ENCODE measurements at places on chromosomes 6 and 20.

- DNase-seq: no peak
Observed at GRCh38 chr20:14418376-14418775, 81.0 kb upstream of the FLRT3 start.

DNA sequence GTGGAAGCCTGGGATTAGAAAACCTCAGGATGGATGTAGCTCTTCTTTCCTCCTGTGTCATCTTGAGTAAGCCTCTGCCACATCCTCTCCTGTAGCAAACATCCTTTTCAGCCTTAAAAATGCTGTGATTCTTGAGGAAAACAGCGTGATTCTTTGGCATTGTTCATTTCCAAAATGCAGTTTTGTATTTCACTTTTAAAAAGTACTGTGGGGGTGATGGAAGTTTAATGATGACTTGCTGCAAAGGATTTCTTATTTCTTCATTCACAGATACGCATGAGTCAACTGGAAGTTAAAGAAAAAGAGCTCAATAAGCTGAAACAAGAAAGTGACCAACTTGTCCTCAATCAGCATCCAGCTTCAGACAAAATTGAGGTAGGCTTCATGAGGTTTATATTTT lies 23.9 kb upstream of the SNRNP48 start:
- DNase-seq: no peak

DNA sequence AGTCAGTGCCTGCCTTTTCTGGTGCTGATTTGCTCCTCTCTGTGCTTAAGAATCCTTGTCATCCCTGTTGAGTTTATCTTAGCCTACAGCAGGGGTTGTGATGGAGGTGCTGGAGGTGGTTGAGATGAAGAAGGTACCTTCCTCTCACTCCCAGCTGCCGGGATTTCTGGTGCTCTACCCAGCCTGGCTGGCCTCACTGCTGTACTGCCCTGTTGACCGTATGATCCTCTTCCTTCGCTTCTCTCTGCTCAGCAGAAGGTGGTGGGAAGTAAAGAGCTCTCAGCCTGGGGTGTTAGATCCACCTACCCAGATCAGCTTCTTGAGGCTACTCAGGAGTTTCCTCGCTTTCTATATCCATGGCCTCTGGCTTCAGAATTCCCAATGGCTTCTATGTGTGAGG lies 101.0 kb upstream of the NXT1 start:
- no peak for DNase-seq

DNA sequence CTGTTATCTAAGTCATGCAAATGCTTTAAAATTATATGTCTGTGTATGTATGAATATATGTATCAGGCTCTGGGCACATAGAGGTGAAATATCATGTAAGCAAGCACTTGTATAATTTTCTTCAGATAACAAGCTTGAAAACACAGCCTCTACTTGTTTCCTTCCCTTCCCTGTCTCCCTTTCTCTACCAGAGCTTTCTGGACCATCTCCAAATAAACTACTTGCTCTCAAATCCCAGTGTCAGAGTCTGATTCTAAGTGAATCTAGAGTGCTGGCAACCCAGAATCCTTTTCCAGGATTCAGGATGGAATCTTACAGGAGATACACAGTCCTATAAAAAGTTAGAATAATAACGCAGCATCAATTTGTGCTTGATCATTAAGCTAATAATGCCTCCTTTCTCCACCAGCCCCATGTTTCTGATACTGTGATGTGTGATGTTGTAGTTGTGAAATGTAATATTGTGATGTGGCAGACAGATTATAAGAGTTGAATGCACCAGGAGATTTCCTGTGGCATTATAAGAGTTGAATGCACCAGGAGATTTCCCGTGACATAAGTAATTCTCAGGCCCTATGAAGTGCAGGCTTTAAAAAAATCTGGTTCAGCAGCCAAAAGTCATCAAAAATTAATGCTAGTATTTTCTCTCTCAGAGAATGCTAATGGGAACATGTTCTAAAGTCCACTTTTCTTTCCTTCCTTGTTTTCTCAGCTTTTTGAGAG lies 89.6 kb downstream of the PCSK2 start:
- DNase-seq: no peak

GRCh38 chr6:106381881-106382280 lies 21.4 kb downstream of the CRYBG1 start:
- DNase-seq: no peak

DNA sequence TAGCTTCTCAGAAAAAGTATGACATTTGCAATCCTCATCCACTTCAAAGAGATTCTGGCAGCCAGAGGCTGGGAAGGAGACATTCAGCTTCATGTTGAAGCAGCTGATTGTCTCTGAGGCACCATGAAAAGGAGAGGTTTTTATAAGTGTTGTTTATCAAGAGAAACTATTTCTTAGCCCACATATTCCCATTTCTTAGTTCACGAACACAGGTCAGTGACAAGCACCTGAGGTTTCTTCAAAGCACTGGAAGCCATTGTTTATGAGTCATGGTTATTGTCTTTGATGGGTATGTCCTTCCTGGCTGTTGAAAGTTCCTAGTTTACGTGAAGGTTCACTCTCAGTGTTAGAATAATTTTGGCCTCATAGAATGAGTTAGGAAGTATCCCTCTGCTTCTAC lies 3.0 kb upstream of the DDX43 start:
- DNase-seq: no peak

GRCh38 chr6:50610562-50610961 lies 102.8 kb upstream of the TFAP2D start:
- no peak for DNase-seq

DNA sequence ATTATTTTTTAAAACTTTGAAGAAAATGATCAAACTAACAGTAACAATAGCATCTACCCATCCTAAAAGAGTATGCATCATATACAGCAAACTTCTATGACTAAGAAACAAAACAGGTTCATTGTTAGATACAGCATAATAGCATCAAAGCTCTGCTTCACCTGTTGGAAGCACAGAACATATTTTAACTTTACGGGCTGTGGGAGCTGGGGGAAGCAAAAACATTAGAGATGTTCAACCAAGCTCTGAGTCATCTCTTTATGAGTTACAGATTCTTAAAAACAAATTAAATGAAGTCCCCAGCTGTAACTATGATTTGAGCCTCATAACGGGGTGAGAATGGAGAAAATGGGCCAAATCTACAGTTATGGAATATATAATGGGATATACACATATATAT lies 63.4 kb downstream of the SYNE1 start:
- no peak for DNase-seq

DNA sequence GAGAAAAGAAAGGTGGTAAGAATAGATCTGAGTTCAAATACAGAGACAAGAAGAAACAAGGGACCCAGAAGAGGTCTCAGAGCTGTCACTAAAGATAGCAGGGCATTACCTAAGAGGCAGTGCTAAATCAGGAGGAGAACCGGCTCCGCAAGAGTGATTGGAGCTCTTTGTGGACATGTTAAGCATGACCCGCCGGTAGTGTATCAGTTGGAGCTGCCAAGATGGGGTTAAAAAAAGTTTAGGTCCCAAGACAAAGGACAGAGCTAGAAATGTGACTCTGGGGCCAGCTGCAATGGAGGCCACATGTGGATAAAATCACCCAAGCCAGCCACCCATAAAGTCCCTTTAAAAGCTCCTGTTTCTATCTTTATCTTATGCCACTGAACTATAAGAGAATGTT lies 93.4 kb downstream of the MBOAT1 start:
- DNase-seq: no peak

- DNase-seq: no peak
Observed at GRCh38 chr6:51116723-51117122, 298.1 kb downstream of the TFAP2B start.

DNA sequence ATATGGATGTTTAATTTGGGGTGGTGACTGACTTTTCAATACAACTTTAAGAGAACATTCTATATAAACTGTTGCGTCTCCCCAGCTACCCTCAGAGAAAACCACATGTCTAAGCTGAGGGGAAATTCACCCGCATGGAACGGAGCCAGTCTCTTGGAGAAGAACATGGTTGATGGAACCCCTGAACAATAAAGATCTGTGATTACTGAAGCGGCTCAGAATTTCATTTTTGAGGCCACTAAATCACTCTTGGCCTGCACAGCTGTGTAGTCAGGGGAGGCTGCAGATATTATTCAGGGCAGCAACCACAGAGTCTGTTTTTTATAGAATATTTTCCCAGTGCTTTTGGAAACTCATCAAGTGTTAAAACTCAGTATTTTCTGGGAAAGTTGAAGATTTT lies 73.8 kb downstream of the EYA4 start:
- no peak for DNase-seq

DNA sequence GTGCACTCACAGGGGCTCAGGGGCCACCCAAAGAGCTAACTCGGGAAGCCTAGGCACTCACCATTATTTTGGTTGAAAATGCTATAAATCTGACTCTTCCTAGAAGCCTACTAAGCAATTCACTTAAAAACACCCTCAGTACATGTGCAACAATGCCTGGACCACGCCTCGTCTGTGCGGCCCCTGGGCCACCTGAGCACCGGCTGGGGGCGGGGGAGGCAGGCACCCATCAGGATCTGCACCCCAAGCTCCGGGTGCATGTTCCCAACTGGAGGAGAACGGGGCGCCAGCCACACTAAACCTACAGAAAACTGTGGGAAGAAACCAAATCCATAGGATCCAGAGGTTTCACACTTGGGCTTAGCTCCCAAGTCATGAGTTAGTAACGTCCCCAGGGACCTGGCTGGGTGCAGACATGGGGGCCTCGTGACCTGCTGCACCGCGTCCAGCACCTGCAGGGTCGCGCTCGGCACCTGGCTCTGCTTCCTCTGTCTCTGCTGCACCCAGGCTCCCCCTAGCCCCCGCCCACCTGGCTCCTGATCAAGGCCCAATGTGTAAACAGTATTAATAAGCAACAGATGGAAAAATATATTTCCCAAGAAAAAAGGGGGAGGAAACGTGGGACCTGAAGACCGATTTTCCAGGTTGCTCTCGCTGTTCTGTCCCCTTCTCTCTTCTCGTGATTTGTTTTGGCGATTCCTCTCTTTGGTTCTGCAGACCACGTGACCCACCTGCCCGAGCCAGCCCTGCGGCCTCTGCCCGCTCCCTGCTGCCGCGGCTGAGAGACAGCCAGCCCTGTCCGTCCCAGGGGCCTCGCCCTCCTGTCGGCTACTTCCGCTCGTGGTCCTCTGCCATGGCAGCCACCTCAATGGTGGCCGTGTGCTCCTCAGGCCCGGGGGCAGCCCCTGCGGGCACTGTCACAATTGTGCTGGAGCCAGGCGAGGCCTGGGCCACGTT lies 15.5 kb upstream of the HELZ2 start:
- no peak for DNase-seq

- DNase-seq: no peak
Observed at GRCh38 chr20:4341804-4342485, 326.6 kb upstream of the RNF24 start.

DNA sequence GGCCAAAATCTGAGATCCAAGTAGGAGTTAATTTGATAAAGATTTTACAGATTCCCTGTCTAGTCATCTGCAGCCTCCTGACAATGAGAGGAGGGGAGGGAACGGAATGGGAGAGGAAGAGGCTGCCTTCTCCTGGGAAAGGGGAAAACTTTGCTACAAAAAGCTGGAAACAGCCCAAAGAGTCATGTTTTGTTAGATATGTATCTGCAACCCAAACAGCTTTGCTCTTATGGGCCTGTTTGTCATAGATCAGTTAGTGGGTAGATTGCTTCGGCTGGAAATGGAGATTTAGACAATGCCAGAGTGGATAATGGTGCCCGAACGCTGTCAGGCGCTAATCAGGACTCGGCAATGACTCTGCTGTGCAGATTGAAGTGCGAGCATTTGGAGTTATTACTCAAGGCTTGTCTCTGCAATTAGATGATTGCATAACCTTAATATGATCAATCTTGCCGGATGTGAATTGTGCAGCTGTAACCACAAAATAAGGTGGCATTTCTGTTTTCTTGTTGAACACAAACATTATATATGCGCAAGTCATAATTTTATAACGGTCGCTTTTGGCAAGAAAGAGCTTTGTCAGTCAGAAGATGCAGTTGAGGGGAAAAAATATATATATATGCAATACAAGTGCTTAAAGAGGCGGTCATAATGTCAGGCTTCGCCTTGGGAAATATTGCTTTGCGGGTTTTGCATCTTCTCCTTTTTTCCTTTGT lies 92.4 kb upstream of the MAFB start:
- no peak for DNase-seq

DNA sequence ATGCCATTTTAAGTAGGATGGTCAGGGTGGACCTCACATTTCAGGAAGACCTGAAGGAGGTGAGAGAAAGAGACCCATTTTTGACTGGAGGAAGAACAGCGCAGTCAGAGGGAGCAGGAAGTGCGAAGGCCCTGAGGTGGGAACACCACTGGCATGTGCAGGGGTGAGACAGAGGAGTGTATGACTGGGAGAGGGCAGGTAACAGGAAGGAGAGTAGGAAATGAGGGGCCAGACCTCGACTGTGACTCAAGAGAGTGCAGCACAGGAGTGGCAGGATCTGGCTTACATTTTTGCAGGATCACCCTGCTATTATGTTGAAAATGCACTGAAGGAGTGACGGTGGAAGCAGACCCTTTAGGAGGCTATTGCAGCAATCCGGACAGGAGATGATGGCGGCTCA lies 117.7 kb upstream of the CDYL start:
- no peak for DNase-seq

DNA sequence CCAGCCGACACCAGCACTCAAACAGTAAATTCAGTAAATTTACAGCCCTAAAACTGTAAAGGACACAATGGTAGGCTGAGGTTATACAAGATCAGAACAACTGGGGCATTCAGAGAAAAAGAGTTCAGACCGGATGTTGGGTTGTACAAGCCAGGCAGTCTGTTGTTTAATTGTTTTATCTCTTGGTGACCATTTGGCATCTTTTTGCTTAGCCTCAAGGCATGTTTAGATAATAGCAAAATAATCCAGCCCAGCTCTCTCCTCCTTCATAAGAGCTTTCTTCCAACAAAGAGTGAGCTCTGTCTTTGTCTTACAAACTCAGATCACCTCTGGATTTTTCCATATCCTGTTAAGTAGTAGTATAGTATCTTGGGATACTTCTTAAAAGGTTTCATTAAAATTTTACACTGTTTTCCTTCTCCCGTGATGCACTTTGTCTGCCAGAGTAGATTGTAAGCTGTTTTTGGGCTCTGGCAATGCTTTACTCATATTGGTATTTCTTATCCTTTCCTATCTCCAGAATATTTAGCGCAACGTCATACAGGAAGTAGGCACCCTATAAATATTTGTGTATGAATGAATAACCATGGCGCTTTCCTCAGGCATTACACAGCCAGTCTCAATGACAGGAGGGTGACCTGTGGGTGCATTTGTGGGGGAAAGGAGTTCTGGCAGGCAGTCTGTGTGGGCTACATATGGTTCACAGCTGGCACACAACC lies 35.6 kb upstream of the TRAM2 start:
- no peak for DNase-seq

DNA sequence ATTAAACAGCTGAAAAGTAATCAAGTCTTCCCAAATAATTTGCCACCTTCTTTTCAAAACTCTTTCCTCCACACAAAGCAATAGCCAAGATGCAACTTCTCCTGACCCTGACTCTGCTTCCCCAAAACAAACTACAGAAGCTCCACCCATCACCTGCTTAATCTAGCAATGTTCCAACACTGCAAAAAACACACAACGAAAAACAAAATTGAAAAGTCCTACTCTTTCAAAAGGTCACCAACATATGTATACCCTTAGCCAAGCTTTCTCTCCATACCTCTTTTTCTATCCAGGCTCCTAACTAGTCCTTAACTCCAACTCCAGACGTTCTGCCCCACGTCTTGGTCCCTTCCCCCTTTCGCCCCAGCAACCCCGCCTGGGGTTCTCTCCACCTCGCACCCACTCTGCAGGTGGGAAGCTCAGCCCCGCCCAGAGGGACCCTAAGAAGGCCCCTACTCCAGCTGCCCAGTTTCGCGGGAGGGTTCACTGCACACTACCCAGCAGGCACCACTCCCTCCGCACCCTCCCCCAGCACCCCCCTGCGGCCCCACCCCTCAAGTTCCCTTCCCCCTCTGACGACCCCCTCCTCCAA lies 717 bp downstream of the CSNK2A1 start:
- peak; percentile 38 for DNase-seq

All from stimulated activated CD4-positive, alpha-beta T cell treated with anti-CD3 and anti-CD28 coated beads, Interleukin-4, amount 100 ng/mL, for 1 hour (primary cell).